GM12864 (cell line): ENCODE measurements at places on chromosomes 6 and 20.

DNA sequence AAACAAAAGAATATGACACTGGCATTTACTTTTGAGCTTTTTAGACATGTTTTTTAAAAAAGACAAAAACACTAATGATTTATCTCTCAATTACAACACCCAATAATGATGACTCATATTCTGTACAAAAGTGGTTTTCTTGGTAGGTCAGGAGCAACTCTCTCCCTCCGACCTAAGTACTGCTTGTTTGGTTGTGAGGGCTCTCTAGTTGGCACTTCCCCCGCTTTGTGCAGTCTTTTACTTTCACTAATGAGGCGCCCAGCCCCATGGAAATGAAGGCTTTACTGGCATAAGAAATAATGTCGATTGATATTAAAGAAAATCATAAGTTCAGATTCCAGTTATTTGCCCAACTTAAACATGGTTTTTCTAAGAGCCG is 1.3 kb downstream of the KPNA5 start:
- peak; percentile 8 for DNase-seq

- no peak for DNase-seq
These were observed 1.6 kb downstream of the RAET1G start for GRCh38 chr6:149921361-149921760.

- no peak for DNase-seq
These were observed 46.1 kb upstream of the PRDM1 start for GRCh38 chr6:106039897-106040592.

GRCh38 chr6:16660157-16660497 is 101.1 kb downstream of the ATXN1 start:
- no peak for DNase-seq

DNA sequence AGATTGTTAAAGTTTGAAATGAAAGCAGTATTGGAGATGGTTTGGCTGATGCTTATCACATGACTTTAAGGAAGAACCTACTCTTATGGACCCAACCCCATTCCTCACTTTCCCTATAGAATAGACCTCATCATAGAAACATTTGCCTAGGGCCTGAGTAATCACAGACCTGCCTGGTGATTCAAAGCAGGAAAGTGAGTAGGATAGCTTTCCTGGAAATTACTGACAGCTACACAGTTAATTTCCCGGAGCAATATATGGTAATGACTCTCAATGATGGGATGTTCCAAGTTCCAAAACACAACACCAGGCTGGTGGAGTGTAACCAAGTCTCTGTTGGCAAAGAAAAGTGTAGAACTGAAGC is 233.8 kb downstream of the SIM1 start:
- no peak for DNase-seq

- no peak for DNase-seq
These were observed 1.7 kb downstream of the CDC25B start for GRCh38 chr20:3797592-3798372.

- DNase-seq: peak; percentile 72
These were observed 211.6 kb upstream of the ZNF184 start for GRCh38 chr6:27684264-27685211.

- DNase-seq: no peak
These were observed 167.9 kb downstream of the PLCB1 start for GRCh38 chr20:8299921-8300320.

DNA sequence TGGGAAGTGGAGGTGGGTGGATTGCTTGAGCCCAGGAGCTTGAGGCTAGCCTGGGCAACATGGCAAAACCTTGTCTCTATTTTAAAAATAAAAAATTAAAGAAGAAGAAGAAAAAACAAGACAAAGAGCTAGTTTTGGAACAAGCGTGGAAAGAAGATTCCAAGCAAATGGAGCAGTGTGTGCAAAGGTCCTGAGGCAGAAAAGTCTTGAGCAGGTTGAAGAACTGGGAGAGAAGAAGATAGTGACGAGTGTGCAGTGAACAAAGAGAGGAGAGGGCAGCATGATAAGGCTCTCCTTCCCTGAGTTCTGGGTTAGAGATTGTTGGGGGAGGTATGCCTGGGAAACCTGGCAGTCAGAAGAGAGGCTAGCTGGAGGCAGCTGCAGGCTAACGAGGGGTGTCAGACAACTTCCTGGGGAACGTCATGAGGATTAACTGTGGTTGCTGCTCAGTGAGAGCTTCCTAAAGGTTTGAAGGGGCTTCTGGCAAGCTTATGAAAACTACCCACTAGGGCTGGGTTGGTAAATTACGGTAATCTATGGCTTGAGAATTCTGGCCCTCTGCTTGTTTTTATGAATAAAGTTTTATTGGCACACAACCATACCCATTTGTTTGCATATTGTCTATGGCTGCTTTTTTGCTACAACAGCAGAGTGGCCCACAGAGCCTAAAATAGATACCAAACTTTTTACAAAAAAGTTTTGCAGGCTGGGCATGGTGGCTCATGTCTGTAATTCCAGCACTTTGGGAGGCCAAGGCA is 128.9 kb downstream of the ZFP64 start:
- no peak for DNase-seq

DNA sequence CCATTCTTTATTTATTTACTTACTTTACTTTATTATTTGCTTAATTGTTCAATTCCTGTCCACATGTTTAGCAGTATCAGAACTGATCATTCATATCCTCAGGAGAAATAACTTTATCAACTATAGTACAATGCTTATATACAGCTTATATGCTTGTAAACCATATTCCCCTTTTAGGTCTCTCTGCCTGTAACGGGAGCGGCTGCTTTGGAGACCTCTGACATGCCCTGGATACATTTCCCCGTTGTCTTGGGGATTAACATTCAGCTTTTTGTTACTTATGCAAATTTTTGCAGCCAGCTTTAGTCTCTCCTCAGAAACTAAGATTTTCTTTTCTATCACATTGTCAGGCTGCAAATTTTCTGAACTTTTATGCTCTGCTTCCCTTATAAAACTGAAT is 17.6 kb upstream of the FUT9 start:
- no peak for DNase-seq

DNA sequence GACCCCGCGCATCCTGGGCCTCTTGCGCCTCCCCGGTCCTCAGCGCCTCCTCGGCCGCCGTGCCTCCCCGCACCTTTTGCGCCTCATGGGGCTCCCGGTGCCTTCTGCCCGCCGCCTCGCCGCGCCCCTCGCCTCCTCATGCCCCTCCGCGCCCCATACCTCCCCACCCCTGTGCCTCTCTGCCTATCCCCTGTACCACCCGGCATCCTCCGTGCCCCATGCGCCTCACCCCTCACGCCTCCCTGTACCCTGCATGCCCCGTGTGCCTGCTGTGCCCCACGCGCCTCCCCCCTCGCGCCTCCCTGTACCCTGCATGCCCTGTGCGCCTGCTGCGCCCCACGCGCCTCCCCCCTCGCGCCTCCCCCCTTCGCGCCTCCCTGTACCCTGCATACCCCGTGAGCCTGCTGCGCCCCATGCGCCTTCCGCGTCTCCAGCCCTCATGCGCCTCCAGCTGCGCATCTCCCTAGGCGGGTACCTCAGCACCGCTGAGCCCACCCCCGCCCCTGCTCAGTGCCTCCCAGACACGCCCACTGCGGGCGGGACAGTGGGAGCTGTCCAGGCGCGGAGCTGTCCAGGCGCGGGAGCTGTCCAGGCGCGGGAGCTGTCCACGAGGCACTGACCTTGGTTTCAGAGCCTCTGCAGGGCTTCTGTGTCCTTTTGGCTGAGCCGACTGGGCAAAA is 37.1 kb downstream of the IGF2R start:
- DNase-seq: no peak

DNA sequence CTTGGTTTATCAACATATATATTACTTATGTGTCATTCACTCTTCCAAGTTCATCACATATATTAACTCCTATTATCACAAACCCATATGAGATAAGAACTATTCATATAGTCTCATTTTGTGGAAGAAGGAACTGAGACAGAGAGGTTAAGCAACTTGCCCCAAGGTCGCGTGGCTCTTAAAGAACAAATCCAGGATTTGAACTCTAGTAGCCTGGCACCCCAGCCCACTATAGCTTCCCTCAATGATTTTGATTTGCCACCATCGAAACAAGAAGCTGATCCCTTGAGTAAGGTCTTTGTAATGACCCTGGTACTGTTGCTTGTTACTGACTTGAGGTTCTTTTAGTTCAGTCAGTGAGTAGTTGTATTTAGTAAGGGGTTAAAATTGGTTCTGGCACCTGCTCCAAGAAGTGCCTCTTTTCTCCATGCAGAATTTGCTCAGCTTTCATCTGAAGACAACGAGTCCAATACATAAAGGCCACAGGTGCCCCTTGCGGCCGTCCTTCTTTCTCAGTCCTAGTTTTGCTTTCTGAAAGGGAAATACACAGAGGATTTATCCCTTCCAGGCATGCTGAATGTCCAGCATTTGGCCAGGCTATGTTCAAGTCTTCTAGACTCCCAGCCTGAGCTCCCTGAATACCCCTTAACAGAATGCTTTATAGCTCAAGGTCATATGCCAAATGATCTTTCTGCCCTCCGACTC is 253.0 kb downstream of the TBC1D7 start:
- DNase-seq: no peak

- DNase-seq: peak; percentile 12
These were observed 86.3 kb upstream of the PROKR2 start for GRCh38 chr20:5402903-5403531.

DNA sequence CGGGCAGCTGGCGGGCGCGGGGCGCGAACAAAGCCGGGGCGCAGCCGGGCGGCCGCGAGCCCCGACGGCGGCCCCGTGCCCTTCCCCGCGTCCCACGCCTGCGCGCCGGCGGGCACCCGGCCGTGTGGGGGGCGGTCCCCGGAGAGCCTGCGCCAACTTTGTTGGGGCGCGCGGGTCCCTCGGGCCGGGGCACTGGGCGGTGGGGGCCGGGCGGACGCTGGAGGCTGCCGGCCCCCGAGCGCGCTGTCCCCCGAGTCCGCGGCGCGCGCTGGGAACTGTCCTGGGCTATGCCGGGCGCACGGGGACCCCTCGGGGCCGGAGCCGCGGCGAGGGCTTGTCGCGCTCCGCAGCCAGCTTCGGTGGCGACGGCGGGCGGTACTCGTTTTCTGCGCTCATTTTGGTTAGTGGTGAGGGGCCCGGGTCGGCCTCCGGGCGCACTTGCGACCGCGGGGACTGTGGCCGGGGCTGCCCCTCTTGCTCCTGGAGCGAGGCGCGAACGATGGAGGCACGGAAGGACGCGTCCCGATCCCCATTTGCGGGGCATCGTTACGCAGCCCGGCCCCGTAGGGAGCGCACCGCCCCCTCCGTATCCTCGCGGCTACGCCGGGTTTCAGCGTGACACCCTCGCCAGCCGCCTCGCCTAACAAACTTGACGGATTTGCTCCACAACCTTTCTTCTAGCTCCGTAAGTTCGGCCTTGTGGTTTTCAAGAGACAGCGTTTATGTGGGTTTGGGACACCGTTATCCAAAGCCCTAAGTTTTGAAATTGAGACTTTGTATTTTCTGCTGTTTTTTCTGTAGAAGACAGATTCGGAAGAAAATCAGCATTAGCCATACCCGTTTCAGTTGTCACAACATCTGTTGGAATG is 622 bp downstream of the SS18L1 start:
- DNase-seq: no peak

DNA sequence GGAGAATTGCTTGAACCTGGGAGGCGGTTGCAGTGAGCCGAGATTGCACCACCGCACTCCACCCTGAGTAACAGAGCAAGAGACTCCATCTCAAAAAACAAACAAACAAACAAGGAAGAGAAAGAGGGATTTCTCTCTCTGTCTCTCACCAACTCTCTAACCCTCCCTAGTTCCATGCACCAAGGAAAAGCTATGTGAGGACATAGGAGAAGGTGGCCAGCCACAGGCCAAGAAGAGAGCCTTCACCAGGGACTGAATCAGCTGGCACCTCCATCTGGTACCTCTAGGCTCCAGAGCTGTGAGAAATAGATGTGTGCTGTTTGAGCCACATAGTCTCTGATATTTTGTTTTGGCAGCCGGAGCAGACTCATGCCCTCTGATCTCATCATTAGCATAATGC is 9.0 kb upstream of the FAM110A start:
- no peak for DNase-seq

DNA sequence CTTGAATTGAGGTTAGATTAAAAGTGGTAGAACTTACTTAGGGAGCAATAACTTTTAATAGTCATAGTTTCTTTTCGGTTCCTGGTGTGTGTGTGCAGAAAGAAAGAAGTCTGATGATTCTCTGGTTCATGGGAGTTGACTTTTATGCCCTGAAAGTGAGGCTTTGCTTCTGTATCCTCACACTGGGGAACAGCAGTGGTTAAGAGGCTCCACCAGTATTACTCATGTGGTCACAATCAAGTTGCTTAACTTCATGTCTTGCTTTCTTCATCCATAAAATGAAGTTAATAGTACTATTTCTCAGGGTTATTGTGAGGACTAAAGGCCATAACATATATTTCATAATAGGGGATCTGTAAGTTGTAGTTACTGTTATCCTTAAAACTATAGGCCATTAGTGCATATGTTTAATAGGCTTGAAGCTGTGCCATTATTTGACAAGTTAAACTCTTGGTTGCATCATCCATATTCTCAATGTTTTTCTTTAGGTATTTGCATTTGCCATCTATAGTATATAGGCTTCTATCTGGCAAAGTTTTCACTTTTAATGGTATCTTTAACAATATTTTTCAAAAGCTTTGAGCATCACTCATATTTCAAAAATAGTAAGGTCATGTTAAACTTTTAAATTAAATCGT is 262.4 kb downstream of the PLCB1 start:
- DNase-seq: peak; percentile 29

GRCh38 chr6:147936703-147937470 is 405.8 kb upstream of the SASH1 start:
- no peak for DNase-seq

GRCh38 chr6:85865420-85866369 is 223.0 kb upstream of the SYNCRIP start:
- DNase-seq: no peak

GRCh38 chr6:52548353-52548713 is 28.5 kb downstream of the TRAM2 start:
- no peak for DNase-seq

- DNase-seq: no peak
These were observed 763 bp downstream of the ZKSCAN8 start for GRCh38 chr6:28142446-28142845.

DNA sequence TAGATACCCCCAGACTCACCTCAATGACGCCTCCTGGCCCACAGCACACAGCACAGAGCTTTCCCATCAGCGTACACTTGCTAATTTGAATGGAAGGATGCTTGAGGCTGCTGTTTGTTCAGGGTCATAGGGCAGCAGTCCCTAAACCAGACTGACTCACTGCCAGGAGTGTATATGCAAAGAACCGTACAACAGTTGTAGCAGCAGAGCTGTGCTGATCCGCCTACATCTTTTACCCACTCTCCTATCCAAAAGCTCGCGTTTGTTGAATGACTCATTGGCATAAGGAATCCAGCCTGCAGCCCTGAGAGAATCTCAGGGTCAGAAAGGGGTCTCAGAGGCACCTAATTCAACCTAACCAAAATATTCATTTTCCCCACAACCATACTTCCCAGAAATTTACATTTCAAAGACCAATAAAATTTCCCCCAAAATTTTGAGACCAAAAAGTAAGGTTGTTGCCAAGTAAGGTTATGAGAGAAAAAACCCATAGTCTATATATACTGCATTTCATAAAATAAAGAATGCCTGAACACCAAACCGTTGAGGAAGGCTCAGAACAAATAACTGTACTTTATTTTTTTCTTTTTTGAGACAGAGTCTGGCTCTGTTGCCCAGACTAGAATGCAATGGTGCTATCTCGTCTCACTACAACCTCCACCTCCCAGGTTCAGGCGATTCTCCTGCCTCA is 35.3 kb upstream of the CCND3 start:
- DNase-seq: no peak
